CD4-positive, alpha-beta T cell treated with Interferon alpha-2 for 1 hour (primary cell): ENCODE measurements at places on chromosomes 1 and 21.
A peak's percentile ranks its signal among the peaks of the same experiment; 100 is the strongest.

GRCh38 chr1:23103001-23103889, 65.4 kb downstream of the LUZP1 start:
- peak; percentile 35 for DNase-seq

DNA sequence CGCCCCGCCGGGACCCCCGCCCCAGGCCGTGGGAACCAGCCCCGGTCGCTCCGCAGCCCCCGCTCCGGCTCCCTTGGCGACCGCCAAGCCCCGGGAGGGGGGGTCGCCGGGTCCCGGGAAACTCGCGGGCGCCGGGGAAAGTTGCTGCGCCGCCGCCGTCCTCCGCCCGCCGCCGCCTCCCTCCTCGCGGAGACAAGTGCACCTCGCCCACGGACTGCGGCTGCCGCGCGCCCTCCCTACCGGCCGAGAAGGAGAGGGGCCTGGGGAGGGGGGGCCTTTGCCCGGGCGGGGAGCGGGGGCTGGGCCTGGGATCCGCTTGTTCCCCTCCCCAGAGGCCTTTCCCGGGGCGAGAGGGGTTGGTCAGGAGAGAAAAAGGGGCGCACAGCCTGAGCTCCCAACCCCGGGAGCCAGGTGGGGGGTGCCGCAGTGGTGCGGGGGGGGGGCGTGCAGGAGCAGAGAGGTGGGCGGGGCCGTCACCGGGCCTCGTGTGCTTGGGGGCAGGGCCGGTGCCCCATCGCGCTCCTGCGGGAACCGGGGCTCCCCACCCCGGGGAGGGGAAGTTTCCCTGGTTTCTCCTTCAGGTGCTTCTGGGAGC, 592 bp downstream of the AGRN start:
- no peak for DNase-seq

DNA sequence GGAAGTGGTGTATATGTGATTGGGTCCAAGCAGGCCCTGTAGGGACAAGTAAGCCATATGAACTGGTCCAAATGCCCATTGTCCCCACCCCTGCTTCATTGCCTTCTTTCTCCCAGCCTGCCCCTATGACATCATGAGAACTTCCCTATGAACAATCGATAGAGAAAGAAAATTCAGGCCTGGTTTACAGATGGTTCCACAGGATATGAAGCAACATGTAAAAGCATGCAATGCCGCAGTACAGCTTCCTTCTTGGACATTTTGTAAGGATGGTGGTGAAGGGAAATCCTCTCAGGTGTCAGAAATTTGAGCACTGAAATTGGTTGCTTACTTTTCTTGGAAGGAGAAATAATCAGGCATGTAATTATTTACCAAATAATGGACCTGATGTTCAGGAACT, 581.7 kb downstream of the MRPL39 start:
- no peak for DNase-seq

- no peak for DNase-seq
Measured at GRCh38 chr1:196091397-196092135, 516.7 kb downstream of the KCNT2 start.

DNA sequence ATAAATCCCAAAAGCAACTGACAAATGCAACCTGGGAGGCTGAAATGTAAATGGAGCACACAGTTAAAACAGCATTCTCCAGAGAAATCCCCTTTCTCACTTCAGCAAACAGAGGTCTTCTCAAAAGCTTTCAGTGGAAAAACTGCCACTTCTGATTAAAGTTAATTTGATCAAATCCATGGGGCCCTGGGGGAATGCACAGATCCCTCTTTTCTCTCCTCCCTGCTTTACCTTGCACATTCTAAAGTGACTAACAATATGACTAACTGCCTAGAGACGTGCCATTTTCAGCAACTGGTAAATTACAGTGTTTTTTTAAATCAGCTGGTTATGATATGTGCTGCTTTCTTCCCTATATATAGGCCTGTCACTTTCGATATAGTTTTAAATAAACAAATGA, 142.5 kb downstream of the RERE start:
- DNase-seq: no peak

GRCh38 chr1:100517515-100517914, 20.4 kb upstream of the GPR88 start:
- no peak for DNase-seq

DNA sequence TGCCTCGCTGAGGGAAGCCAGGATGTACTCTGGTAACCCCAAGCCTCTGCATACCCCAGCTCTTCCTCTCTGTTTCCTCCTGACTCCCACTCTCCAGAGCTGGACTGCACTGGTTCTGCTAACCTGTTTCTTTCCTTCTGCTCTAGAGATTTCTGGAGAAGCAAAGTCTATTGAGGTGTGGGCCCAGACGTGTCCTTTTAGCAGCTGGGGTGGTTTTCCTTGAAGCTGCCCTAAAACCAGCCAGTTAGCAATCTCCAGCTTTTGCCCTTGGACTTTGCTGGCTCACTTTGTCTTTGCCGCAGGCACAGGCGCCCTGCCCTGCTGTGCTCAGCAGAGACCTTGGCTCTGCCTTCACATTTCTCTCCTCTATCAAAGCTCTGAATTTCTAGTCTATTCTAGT, 171.8 kb upstream of the IVNS1ABP start:
- DNase-seq: no peak

DNA sequence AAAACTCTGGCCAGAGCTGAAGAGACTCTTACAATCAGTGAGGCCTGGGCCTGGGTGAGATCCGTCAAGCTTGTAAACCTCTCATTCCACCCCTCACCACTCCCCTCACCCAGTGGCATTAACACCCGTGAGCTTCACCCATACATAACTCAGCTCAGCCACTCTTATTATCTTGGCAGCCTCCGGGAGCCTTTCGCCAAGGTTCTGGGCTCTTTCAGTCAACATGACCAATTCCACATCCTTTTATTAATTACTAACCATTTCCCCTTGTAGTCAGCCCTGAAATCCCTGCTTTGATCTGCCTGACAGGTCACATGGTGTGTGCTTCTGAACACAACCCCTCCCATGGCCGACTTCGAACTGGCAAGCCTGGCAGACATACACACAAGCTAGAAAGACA, 134.8 kb downstream of the SETD4 start:
- no peak for DNase-seq

DNA sequence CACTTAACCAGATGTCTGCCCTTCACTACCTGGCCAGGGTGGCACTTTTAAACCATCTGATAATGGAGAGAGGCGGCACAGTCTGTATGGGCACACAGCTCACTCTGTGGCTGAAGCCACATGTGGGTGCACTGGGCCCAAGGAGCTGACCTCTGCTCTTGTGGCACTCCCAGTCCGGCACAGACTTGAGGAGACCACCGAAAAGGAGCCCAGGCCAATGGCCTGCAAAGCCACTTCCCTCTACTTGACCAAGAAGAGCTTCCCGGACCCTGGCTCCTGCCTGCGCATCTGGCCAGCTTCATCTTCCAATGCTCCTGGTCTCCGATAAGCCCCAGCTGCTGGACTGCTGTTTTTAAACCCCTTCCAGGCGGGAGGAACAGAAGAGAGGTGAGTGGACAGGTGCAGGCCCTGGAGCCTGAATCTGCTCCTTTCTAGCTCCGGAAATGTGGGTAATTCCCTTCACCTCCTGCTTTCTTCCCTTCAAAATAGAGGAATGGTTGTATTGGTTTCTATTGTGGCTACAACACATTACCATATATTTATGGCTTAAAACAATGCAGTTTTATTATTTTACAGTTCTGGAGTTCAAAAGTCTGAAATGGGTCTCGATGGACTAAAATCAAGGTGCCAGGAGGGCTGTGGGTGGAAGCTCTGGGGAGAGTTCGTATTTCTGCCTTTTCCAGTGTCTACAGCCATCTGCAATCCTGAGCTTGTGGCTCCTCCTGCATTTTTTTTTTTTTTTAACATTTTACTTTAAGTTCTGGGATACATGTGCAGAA, 11.6 kb downstream of the GNG4 start:
- no peak for DNase-seq

GRCh38 chr21:35521852-35522505, 472.9 kb upstream of the RUNX1 start:
- no peak for DNase-seq

GRCh38 chr1:17700945-17701810, 54.0 kb upstream of the ACTL8 start:
- no peak for DNase-seq

DNA sequence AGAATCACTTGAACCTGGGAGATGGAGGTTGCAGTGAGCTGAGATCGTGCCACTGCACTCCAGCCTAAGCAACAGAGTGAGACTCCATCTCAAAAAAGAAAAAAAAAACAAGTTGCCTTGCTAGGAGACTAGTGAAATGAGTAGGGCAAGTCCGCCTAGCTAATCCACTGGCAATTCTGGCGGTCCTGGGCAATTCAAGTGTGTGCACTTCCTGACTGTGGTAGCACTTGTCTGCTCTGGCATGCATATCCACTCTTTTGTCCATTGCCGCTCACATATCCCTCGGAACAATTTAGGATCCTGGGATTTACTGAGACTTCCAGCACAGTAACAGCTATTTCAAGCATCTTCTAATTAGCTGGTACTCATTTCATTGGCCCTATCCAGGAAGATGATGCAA, 426.3 kb upstream of the ADGRL2 start:
- DNase-seq: no peak

DNA sequence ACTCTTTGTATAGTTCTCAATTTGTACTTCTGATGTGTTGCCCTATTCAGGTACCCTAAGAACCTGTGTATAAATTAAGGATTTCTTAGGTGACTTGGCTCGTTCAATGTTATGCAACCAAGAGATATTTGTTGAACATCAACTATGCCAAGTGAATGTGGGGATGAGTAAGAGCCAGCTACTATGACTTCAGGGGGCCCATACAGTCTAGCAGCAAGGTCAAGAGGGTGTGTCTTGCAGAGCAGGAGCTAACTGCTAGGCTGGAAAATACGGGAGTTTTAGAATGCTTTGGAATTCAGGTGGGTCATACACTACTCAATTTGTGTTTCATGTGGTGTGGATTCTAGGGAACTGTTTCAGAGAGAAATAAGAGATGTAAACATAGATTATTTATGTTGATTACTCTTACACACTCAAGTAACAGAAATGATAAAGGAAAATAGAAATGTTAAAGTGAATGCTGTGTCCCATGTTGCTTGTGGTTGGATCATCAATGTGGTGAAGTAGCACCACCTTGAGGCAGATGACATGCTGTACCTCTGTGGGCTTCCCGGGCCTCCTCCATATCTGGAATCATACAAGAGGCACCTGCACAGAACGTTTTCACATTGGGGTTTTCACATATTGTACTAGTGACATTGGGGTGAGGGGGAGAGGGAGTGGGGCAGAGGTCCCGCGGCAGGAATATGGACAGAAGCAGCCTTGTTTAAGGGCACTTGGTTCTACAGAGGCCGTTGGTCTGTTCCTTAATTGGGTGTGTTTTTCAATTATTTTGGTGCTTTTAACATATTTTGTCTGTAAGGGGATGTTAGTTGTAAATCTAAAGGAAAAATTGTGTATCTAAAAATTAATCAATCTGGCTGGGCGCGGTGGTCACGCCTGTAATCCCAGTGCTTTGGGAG, 12.4 kb downstream of the ARPC5 start:
- peak; percentile 59 for DNase-seq

- no peak for DNase-seq
Measured at GRCh38 chr1:208951908-208952307, 631.6 kb upstream of the CAMK1G start.

DNA sequence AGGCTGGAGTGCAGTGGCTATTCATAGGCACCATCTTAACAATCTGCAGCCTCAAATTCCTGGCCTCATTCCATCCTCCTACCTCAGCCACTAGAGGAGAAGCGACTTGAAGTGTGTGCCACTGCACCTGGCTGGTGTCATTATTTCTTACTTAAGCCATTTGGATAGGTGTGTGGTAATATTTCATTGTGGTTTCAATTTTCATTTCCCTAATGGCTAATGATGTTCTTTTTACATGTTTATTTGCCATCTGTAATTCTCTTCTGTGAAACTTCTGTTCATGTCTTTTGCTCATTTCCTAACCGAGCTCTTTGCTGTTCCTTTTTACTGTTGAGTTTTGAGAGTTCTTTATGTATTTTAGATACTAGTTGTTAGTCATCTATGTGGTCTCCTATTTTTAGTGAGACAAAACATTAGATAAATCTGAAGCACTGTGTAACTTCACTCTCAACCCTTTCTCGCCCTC, 66.8 kb downstream of the SLC27A3 start:
- no peak for DNase-seq

GRCh38 chr1:8370905-8371315, 53.0 kb downstream of the SLC45A1 start:
- no peak for DNase-seq

DNA sequence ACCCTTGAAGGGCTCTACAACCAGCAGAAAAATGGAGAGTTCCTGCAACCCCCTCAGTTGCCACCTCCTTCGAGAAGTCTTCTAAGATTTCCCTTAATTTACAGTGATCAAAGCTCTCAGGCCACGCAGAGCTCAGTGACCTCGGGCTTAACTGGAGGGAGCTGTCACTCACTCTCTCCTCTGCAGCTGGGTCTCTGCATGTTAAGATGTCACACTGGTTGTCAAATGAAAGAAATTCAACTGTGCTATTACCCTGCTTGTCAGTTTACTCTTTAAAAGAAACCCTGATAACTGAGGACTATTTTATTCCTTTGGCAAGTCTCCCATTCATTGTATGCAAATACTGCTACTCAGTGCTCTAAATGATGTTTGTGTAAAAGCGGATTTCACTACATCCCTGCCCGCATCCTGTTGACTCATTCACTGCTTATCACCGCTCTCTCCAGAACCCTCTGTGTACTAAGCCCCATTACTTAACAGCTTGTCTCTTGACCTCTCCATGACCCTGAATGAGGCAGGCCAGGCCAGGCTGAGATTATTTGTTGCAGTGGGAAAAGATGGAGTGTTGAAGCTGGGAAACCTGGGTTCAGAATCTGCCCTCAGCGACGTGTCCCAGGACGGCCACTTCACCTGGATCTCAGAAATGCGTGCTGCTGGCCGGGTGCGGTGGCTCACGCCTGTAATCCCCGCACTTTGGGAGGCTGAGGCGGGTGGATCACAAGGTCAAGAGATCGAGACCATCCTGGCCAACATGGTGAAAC, 13.7 kb downstream of the DHRS3 start:
- DNase-seq: peak; percentile 71

GRCh38 chr21:37435120-37435519, 68.5 kb downstream of the DYRK1A start:
- peak; percentile 81 for DNase-seq

DNA sequence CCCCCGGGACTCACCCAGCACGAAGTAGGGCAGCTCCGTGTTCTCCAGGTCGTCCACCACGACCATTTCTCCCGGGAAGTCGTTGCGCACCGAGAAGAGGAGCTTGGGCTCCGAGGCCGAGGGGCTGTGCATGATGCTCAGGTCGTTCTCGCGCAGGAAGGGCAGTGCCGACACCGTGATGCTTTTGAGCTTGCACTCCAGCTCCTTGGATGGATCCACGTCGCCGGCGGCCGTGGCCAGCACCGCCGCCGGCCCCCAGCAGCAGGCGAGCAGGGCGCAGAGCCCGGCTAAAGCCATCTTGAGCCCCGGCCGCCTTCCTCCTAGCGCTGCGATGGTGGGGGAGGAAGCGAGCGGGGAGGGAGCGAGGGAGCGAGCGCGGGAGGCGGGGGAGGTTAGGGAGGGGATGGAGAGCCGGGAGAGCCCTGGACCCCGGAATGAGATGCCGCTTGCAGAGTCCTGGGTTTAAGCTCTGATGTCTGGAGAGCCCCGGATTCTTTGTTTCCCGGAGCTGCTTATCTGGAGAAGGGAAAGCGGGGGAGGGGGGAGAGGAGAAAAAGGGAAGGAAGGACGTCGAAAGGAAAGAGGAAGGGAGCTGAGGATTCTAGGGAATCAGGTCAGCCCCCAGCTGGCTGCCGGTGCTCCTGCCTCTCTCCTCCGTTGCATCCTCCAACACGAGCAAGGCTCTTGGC, at the start of gene ASTN1:
ASTN1 (minus strand) TSS at position 333 of the 689 bp plus-strand sequence; CDS start at position 297, 36 bp downstream.
- DNase-seq: no peak

- DNase-seq: peak; percentile 52
Measured at GRCh38 chr1:157496121-157496526, 56.2 kb downstream of the FCRL5 start.

GRCh38 chr1:28417441-28417922, 47.9 kb downstream of the PHACTR4 start:
- no peak for DNase-seq

GRCh38 chr1:98827041-98827440, 165.5 kb downstream of the SNX7 start:
- DNase-seq: no peak
